ENCODE measurements at places on chromosomes 6 and 20. TPM values are rescaled to one million over a fixed set of nuclear protein-coding genes. Genes with fewer than 3 reads are reported as not detected.

The MOXD1 gene
- 52.3 TPM for polyA plus RNA-seq

The DYNLT1 gene
- 163 TPM for polyA plus RNA-seq

The SRSF12 gene
- 12.5 TPM for polyA plus RNA-seq

The LY6G5B gene
- polyA plus RNA-seq: 34.9 TPM

The NKAPL gene
- 1.0 TPM for polyA plus RNA-seq

The ARHGAP40 gene
- polyA plus RNA-seq: 0.31 TPM

The ENPP3 gene
- polyA plus RNA-seq: 1.1 TPM

The SNX21 gene
- polyA plus RNA-seq: 18.2 TPM

The ADGB gene
- 3.8 TPM for polyA plus RNA-seq

The OR2B6 gene
- polyA plus RNA-seq: 0.28 TPM

The COL9A3 gene
- 52.5 TPM for polyA plus RNA-seq

The CRISP2 gene
- 0.41 TPM for polyA plus RNA-seq

The PAX1 gene
- polyA plus RNA-seq: not detected

The SSTR4 gene
- 0.47 TPM for polyA plus RNA-seq

The GPR63 gene
- polyA plus RNA-seq: 2.9 TPM

GRCh38 chr20:60453388-60454246 lies 495.4 kb downstream of the CDH26 start:
- no peak for DNase-seq

DNA sequence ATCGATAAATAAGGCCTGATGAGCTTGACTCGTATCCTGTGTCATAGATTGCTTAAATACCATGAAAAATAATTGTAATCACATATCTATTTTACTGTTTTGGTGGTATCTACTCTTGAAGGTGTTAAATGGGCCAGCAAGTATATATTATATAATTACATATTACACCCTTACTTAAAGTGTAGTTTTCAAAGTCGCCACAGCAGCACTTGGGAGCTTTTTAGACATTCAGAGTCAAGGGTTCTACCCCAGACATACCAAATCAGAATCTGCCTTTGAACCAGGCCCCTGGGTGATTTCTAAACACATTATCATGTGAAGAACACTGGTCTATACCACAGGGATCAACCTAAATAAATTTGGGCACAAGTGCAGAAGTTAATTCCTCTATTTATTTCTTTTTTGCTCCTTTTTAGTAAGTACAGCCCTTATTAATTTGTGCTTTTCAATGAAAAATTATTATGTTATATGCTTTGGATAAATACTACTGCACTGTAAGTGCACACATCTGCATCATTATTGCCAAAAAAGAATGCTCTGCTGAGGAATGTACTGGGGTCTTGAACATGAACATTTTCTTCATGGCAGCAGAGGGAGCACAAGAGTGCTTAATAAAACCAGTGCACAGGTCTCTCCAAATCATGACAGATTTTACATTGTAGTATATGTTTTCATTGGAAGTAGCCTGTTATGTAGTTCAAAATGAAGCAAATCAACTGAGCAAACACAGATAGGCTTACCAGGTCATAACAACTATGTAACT lies 3.1 kb upstream of the ATXN1 start:
- DNase-seq: no peak

DNA sequence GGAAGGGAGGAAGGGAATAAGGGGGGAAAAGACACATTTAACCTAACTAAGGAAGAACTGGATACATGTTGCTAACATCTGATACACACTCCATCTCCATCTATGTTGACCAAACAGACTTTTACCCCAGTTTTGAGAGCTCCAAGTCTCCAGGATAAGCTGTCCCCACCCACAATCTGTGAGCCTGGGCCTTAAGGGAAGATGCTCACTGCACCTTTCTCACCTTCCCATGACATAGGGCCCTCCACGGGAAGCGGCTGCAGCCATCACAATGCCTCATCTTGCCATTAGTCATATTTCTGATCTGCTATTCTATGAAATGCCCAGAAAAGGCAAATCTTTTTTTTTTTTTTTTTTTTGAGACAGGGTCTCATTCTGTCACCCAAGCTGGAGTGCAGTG lies 126.6 kb upstream of the SALL4 start:
- DNase-seq: no peak

- DNase-seq: no peak
Measured at GRCh38 chr20:35311409-35311808, 19.2 kb upstream of the FAM83C start.

- no peak for DNase-seq
Measured at GRCh38 chr6:20575125-20575524, 40.9 kb downstream of the CDKAL1 start.

DNA sequence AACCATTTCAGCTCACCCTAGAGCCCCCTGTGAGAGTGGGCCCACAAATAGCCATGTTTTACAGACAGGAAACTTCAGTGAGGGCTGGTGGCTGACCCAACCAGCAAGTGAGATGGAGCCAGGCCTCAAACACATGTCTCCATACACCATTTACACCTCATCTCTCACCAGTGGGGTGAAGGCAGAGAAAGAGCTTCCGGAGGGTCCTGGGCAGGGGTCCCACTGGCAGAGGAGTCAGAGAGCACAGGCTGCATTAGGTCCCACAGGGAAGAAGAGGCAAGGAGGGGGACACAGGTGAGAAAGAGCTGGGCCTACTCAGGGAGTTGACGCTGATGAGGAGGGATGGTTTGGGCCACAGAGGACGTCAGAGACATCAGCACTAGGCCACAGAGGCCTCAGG lies 172.6 kb downstream of the VEGFA start:
- no peak for DNase-seq

DNA sequence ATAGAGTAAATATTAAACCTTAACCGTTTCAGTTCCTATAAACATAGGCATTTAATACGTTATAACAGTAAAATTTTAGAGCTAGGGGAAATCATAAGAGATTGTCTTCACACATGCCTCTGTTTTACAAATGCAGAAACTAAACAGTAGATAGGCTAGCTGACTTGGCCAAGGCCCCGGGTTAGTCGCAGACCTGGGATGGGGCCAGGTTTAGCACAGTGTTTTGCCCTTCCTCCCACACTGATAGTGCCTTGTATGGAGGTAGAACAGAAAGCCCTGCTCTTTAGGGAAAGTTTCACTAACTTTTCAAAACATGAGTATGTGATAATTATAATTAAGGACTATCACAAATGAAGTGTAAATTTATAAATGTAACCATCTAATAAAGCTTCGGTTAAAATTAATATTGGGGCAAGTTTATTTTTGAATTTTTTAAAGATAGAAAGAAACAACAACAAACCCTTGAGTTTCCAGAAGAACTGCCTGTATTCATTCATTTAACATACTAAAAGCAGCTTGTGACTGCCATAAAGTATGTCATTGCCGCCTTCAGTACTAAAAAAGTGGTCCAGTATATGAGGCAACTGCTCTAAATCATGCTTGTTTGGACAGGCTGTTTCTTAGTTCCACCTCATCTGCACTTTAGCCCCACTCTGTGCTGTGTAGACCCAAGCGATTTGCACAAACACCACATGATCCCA lies 62.5 kb upstream of the LOC128125822 start:
- peak; percentile 47 for DNase-seq

DNA sequence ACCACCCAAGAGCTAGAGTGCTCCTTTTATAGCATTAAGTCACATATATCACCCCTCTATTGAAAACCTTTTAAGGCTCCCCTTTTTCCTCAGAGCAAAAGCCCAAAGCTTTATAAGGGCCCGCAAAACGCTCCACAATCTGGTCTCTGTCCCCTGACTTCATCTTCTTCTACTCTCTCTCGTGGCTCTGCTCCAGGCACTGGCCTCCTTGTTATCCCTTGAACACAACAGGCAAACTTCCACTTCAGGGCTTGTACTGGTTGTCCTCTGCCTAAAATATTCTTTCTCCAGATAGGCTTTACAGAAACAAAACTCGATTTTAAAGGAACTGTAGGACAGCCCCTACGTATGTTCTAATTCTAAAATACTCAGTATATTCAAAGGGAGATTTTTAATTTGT lies 44.0 kb upstream of the SPDEF start:
- DNase-seq: no peak

DNA sequence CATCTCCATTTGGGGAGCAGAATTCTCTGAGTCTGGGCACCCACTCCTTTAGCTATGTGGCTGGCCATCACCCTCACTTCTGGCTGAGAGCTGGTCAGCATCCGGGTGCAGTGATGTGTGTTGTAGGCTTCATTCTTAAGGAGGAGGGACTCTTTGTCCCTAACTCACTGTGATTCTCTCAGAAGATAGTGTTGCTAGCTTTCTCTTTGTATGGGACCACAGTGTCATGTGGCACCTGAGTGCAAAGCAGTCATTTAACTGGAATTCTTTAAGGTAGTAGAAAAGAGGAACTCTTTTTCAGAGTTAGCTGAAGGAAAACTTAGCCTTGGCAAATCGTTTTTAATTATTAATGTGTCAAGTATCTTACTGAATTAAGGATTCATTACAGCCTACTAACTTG lies 165.9 kb downstream of the JARID2 start:
- no peak for DNase-seq

DNA sequence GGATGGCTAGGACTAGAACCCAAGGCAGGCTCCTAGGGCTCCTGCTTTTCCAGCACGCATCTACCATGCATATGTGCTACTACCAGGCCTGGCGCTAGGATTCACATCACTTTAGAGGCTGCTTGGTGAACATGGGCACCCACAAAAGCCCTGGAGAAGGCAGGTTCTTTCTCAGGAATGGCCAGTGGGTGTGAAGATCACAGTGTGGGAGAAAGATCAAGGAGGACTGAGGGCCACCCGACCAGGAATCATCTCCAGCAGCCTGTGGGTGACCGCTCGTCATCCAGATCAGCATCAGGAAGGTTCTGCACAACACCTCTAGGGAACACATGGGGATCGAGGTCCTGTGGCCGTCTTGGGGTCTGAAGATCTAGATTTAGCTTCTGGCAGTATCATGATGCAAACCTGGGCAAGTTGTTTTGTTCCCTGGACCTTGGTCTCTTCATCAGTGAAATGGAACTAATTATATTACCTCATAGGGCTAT lies 27.3 kb downstream of the SRSF3 start:
- no peak for DNase-seq

DNA sequence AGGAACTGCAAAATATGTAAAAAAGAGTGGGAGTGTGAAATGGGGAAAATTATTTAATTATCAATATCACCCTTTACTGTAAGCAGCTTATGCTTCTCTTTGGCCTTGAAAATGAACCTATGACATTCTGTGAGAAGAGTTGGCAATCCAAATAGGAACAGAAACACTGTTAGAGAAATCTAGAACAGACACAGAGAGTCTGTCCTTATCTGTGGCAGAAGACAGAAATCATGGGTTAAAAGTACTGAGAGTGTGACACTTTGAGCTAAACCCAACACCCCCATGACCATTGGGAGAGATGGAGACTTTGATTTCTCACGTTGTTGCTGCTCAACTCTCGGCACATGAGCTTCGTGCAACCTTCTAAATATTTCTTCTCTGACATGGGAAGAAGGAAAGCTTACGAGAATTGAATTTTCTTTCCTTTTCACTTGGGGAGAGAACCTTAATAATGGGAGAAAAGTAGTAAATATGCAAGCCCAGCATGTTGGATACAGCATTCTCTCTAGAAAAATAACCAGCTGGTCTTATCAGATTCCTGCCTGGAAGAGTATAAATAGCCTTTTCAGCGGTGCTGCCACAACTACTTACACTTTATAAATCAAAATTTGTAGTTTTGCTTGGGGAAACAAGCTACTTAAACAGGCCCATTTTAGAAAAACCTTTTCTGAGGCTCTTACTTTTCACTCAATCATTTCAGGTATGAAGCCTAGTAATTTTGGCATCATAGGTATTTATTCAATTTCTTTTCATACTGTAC lies 49.4 kb upstream of the NOX3 start:
- DNase-seq: no peak

GRCh38 chr6:137181891-137182653 lies 8.6 kb upstream of the IL22RA2 start:
- no peak for DNase-seq

GRCh38 chr6:131765081-131765803 lies 42.6 kb upstream of the ENPP1 start:
- no peak for DNase-seq

- DNase-seq: no peak
Measured at GRCh38 chr6:53734473-53735299, 60.1 kb upstream of the LRRC1 start.

GRCh38 chr20:44540834-44541233 lies 19.0 kb upstream of the SERINC3 start:
- no peak for DNase-seq

DNA sequence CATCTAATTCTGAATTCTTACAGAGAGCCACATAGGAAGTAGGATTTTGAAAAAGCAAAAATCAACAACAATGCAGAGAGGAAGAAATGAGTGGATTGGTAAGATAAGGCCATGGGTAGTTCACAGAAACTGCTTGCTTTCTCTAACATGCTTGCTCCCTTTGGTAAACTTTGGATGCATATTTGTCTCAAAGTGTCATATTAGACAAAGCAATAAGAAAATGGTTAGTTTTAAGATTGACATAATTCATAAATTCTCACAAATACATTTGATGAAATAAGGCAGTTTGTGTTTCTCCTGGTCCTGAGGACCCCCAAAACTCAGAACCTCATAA lies 31.7 kb downstream of the UTRN start:
- no peak for DNase-seq

DNA sequence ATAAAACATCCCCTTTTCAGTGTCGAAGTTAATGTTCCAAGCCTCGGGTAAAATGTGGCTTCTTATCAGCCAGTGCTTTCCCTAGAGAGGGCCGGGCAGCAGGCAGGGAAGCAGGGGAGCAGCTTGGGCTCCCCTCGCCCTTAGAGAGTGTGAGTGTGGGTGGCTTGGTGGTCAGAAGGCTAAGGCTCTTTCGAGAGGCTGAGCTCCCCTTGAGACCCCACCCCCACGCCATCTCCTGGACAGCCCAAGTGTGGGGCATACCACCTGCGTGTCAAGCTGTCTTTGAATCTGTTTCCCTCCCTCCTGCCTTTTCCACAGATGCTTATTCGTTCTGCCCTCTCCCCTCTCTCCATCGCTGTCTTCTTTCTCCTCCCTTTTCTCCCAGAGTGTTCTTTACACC lies 95.1 kb upstream of the FOXP4 start:
- DNase-seq: no peak

- DNase-seq: no peak
Measured at GRCh38 chr20:42130810-42131596, 512.8 kb upstream of the CHD6 start.

GRCh38 chr6:116924245-116924644 lies 47.2 kb downstream of the RFX6 start:
- DNase-seq: no peak

DNA sequence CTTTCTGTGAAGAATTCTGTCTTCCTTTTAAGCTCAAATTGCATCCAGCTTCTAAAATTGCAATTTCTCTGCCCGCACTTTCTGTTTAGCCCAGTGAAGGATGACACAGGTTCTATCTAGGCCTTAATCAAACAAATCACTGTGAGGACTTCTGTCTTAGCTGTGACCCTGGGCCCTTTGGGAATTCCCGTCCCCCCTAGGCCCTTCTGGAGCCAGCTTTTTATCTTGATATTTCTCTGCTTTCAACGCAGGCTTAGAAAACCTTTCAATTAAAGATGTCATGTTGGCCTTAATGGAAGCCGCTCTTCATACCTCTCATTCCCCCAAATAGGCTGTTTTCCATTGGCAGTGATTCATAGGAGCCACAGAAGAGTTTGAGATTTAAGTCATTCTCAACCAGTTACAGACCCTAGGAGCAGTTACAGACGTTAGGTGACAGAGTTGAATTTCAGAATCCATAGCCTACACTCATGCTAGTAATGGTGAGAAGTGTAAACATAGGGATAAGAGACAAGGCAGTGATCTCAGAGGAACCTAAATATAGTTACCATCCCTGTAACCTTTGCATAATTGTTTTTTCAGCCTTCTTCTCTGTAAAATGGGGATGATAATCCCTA lies 74.8 kb upstream of the FLRT3 start:
- DNase-seq: no peak

- no peak for DNase-seq
Measured at GRCh38 chr6:43793875-43794242, 23.8 kb downstream of the VEGFA start.

Measured in left lung (tissue), 14 donors.